Stimulated activated CD4-positive, alpha-beta T cell treated with anti-CD3 and anti-CD28 coated beads, Interleukin-1b, Interleukin-23, amount 100 ng/mL, for 24 hours (primary cell): ENCODE measurements at places on chromosomes 2 and 18.

GRCh38 chr18:62603211-62603610 lies 80.4 kb downstream of the ZCCHC2 start:
- DNase-seq, result no peak

DNA sequence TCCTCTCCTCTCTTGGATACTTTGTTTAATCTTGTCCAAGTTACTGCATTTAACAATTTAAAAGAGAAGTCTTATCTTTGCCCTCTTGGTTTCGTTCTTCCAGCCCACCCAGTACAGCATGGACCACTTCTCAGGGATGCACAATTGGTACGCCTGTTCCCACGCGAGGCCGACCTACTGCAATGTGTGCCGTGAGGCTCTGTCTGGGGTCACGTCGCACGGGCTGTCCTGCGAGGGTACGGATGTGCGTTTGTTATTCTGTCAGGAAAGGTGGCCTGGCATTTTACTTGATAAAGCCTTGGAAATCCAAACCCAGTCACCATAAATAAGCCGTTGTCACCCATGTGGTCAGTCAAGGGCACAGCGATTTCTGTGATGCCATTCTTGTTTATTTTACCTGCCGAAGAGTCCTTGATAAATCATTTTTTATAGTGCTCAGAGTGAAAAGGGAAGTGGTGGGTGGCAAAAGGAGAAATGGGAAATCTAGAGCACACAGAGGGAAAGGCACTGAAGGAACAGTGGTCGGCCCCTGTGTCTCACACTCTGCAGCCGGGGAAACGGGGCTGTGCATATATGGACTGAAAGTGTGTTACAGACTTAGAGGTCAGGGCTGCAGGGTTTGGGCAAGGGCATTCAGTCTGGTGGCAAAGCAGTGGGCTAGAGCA lies 80.5 kb downstream of the DGKD start:
- DNase-seq, result no peak

- no peak for DNase-seq
Observed at GRCh38 chr2:240603846-240604245, 17.3 kb downstream of the CAPN10 start.

DNA sequence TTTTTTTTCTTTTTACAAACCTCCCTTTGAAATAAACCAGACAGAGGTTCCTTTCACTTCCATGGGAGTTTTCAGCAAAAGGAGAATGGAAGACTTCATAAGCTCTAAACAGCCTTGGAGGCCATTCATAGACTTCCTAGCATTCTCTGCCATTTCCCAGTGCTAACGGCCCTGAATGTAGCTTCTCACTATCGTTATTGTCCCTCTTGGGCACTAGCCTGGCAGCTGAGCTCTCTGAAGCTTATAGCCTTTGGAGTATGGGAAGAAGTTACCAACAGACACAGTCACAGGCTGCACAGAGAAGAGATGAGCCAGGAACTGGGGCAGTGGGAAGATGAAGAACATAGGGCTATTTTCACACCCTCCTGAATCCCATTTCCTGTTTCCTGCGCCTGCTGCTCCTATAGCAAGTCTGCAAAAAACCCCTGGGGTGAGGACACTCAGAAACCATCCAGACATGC lies 29.1 kb upstream of the EPC2 start:
- no peak for DNase-seq
